ENCODE measurements at places on chromosomes 16 and 17. TPM values are rescaled to one million over a fixed set of nuclear protein-coding genes. Genes with fewer than 3 reads are reported as not detected.

DNA sequence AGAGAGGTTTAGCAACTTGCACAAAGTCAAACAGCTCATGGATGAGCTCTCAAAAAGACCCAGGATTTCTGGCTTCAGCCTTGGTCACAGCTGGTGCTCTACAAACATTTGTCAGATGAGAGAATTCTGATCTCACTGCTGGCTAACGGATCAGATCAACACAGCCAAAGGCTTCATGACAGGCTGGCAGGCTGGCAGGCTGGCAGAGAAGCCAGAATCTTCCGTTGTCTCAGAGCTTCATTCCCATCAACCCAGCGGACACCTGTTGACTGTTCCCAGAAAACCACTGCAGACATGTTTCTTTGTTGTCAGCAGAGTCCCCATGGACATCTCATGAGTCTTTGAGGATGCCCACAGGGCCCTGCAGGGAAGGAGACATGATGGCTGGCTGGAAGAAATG is 303.8 kb upstream of the ASIC2 start:
- no peak for DNase-seq

DNA sequence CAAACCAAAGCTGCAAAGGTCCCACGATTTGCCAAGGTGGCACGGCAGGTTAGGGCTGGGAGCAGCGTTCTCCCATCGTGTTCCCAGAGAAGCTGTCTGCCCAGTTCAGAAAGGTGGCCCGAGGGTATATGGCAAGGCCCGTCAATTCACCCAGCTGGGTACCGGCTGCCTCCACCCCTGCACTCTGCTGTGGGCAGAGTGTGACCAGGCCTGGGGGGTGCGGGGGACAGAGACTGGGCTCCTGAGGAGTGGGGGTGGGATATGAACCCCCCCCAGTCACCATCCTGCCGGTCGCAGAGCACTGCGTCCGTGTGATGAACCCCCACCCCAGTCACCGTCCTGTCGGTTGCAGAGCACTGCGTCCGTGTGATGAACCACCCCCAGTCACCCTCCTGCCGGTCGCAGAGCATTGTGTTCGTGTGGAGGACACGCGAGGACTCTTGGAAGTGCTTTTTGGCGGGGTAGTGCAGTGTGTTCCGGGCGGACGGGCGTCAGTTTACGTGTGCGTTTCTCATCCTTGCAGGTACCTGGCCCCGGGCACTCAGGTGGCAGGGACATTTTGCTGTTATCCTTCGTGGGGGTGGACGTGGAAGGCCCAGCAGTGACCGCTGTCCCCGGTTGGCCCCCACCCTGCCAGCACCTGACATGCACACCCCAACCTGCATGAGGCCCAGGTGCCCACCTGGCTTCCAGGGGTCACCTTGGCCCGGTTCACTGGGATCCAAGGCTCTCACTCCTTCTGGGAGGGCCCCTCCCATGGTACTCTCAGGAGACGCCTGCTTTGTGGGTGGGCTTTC is 2.7 kb upstream of the FASN start:
- DNase-seq: no peak

Gene CCL17
- 0.50 TPM for total RNA-seq

GRCh38 chr16:629833-630248 is 944 bp upstream of the WFIKKN1 start:
- no peak for DNase-seq

DNA sequence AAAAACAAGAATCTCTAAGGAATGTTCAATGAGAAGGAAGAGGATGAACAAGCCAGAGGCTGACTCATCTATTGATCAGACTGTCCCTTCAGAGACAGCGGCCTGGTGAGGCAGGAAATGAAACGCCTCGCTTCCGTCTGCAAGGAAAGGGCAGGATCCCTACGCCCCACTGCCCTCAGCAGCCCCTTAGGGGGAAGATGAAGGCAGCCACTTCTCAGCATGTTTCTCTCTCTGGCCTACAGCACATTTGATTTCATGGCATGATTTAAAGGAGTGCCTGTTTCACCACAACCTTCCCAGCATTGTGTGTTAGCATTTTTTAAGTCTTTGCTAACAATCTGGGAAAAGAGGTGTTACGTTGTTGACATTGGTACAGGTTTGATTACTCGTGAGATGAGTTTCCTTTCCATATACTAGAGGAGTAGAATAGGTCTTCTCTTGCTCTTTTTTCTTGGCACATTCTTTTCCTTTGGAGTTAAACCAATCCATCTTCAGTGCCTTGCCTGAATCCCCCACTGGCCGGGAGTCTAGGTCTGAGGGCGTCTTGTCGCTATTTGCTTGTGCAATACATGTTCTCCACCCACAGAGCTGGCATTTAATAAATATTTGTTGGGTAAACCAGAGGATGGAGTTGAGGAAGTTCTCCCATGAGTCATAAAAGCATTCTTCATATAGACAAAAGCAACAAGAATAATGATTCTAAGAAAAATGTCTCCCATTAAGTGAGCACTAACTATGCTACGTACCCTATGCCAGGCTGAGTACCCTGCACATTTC is 47.4 kb downstream of the RBFOX3 start:
- DNase-seq: no peak

- DNase-seq: no peak
Observed at GRCh38 chr16:13909872-13910303, 10.1 kb upstream of the ERCC4 start.

- peak; percentile 83 for DNase-seq
Observed at GRCh38 chr16:57689762-57690558, 4.6 kb upstream of the DRC7 start.

Measured in activated CD8-positive, alpha-beta T cell treated with anti-CD3 and anti-CD28 coated beads, Interleukin-2, amount 10 ng/mL, durations not matched to agents 7 days and 5 days (primary cell).